ENCODE measurements at places on chromosomes 1 and 21.

DNA sequence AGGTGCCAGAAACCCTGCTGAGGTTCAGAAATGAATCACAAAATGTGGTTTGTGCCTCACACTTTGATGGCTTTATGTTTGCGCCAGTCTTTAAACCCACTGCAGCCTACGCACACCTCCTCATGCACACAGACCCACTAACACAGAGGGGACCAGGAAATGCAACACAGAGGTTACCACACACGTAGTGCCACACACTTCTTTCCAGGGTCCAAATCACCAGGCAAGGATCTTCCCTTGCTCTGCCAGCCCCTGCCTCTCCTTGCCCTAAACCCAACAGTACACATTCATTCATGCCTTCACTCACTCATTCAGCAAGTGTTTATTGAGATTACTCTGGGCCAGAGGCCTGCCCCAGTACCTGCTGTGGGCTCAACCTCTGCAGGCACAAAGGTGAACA lies 17.5 kb downstream of the MAB21L3 start:
- no peak for DNase-seq

DNA sequence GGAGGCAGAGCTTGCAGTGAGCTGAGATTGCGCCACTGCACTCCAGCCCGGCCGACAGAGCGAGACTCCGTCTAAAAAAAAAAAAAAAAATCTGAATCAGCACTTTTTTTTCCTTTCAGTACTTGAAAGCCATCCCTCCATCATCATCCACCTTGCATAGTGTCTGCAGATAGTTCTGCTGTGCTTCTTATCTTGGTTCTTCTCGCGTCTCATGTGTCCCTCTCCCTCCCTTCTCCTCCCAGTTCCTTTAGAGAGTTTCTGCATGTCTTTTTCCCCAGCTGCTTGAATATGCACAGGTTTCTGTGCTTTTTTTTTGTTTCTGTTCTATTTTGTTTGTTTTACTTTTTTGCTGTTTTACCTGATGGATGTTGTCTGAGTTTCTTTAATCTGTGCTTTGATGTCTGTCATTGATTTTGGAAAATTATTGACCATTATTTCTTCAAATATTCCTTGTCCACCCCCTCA lies 3.9 kb upstream of the COL18A1 start:
- no peak for DNase-seq

DNA sequence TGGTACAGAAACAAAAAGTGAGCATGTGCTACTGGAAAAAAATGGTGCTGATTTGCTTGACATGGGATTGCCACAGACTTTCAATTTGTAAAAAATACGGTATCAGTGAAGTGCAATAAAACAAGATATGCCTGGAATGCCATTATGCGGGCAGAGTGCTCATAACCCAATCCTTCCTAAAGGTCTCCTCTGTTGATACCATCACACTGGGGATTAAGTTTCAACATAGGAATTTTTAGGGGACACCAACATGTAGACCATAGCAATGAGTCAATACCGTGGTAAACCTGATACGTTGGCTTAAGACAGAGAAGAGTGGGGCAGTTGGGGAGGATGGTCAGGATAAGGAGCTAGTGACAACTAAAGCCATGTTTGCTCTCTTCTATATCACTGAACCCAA lies 20.5 kb downstream of the MX1 start:
- DNase-seq, result no peak

DNA sequence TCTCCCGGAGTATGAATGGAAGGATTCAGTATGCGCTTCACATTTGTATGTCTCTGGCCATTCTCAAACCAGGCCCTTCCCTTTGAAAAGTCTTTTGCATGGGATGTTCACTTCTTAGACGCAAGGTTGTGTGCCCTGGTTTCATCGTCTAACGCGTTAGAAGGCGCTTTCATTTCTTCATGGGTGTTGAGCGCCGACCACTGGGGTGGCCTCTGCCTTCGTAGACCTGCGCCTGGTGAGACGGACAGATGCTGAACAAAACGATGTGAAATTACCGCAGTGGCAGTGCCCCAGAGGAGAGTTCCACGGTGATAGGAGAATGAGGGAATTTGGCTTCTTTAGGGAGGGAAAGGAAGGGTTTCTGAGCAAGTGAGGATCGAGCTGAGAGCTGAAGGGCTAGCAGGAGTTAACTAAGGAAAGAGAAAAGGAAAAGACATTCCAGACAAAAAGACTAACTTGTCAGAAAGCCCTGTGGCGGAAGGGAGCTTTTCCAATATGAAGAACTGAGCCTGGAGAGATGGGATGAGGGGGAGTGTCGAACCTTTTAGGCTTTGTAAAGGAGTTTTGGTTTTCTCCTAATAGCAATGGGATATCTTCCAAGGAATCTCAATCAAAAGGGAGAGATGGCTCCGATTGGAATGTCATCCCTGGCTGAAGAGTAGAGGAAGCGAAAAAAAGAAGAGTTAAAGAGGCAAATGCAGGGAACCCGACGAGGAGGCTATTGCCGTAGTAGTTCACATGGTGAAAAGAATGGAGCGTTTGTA lies 951 bp downstream of the GGPS1 start:
- DNase-seq, result peak; percentile 21

DNA sequence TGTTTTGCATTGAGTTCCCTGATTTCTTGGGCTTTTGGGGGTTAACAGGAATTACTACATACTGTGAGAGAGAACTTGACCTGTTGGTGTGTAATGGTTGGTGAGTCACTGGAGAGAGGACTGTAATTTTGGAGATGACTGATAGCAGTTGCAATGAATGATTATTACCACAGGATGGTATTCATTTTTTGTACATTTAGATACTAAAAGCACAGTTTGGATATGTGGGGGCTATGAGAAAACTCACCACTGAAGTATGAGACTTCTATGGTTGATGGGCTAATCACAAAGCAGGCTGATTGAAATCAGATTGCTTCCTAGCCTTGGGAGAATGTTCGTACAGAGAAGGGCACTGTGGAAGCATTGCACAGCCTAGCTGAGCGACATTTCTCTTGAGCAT lies 1571.3 kb upstream of the PRMT6 start:
- DNase-seq, result no peak

DNA sequence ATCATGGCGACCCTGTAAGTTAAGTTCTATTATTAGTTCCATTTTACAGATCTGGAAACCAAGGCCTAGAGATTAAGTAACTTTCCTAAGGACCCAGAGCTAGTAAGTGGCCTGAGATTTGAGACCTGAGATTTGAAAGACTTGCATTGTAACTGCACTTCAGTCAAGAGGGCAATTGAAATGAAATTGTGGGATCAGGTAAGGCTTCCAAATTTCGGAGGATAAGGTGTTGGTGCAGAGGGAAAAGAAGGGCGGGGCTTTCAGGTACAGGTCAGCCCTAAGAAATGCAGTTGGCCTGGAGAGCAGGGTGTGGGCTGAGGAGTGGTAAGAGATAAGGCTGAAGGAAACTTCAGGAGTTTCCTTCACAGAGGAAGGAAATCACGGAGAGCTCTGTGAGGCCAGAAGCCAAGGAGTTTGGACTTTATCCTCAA lies 51.1 kb downstream of the SLC16A1 start:
- no peak for DNase-seq

DNA sequence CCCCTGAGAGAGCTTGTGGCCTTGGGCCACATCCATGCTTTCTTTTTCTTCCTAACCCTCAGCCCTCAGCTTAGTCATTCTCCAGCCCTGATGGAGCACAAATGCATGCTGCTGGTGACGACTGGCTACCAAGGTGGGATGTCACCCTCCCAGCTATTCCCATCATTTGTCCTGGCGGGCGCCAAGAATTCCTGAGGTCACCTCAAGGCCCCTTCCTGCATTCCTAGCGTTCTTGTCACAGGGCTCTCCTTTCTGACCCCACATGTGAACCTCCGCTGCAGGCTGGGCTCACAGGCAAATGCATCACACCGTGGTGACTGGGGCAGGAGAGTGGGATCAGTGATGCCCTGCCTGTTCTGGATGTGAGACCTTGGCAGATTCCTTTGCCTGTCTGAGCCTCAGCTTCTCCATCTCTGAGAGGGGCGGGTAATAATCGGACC lies 53.4 kb upstream of the IFFO2 start:
- DNase-seq, result peak; percentile 34

DNA sequence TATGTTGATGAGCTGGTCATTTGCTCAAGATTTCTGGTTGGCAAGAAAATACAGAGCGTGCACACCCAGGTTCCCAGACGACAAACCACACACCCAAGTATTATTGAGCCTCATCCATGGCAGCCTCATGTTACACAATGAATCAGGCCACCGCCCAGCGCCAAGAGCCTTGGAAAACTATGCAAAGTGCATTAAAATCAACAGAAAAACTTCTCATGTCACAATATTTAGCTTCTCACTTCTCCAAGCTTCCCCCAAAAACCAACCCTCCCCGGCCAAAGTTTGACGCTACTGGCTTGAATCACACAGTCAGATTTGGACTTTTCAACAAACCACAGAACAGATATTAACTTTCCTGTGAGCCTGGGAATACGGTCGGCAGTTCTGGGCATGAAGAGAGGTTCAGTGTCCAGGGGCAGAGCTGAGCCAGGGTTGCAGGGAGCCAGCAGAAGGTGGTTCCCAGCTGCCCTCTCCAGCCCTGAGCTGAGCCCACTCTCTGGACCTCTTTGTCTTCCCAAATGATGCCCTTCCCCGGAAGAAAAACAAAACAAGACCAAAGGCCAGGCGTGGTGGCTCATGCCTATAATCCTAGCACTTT lies 71.1 kb downstream of the SETD4 start:
- DNase-seq, result no peak

Data from WTC11 (cell line).